ENCODE measurements at places on chromosomes 7 and 10. TPM values are rescaled to one million over a fixed set of nuclear protein-coding genes. Genes with fewer than 3 reads are reported as not detected.

DNA sequence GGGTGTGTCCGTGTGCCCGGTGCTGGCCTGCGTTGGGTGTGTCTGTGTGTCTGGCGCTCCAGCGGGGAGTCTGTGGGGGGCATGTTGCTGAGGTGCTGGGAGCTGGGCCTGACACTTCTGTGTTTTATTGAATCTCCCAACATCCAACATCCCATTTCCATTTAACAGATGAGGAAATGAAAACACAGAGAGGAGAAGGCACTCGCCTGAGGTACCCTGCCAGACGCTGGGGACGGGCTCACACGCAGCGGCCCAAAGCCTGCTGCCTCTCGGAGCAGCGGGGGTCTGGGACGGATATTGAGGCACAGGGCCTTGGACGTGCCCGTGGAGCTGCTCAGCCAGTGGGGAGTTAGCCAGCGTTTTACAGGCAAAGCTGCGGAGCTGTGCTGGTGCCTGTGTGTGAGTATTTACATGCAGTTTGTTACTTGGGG lies 133.9 kb downstream of the DNAJB6 start:
- DNase-seq: no peak

GRCh38 chr10:22435650-22436049 lies 90.4 kb downstream of the SPAG6 start:
- no peak for DNase-seq

DNA sequence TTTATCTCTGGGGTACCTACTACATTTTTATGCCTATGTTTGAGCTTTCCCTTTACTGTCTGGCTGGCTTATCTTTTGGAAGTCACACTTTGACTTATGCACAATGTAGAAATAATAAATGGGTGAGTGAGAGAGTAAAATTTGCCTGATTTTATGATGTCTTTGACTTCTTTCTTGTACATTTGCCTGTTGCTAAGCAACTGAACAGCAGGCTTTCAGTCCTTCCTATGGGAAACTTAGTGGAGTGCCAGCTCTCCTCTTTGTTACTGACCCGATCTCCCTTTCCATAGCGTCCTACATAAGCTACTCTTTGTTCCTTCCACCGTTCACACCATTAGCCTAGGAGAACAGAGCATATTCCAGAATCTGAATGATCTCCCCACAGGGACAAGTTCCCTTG lies 4.2 kb downstream of the TAS2R60 start:
- DNase-seq: no peak

Gene JAZF1
- not detected for total RNA-seq

GRCh38 chr10:77355844-77356243 lies 281.8 kb downstream of the KCNMA1 start:
- no peak for DNase-seq

DNA sequence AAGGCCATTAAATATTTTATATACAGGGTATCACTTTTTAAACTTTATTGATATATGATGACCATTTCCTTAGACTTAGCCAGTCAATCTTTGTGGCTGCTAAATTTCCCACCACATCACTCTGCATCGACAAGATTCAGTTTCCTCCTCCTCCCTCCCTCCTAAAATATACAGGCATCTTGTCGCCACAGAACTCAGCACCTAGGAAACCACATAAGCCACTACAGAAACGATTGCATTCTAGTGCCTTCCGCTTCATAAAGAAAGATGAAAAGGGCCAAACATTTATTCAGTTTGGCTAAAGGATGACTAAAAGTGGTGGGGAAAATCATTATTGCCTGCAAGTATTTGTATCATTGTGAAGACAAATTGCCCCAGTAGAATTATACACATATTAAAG lies 30.7 kb downstream of the ERCC6 start:
- DNase-seq: no peak

DNA sequence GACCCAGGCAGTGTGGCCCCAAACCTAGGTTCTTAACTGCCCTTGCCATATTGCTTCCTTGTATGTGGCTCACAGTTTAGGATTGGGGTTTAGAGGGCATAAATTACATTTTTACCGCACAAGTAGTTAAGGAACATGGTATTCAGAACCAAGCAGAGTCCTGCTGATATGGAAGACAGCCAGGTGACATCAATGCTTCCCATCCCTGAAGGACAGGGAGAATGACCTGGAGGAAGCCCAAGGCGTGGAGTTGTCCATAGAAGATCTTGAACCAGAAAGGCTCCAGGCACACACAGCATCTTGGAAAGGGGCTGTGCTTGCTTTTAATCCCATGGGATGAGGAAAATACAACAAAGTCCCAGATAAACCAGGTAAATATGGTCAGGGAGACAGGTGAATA lies 48.3 kb downstream of the ATXN7L1 start:
- no peak for DNase-seq

DNA sequence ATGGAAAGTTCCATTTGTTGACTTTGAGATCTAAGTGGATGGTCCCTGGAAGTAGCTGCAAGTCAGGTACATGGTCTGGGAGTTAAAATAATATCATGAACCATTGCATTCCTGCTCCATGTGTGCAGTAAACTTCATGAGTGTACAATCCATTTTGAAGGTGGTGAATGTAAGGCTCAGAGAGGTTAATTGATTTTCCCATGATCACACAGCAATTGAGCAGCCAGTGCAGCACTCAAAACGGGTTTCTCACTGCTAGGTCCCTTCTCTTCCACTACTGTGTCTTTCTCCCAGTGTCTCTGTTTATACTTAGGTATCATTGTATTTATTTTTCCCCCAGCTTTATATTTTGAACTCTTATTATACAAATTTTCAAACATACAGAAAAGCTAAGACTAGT lies 9.9 kb downstream of the ZSCAN25 start:
- DNase-seq: no peak
